ENCODE measurements at places on chromosomes 1 and 21. TPM values are rescaled to one million over a fixed set of nuclear protein-coding genes. Genes with fewer than 3 reads are reported as not detected.

OR2T35 gene
- total RNA-seq = not detected

OR2M3 gene
- not detected for total RNA-seq

GPR153 gene
- 9.9 TPM for total RNA-seq

BRINP2 gene
- total RNA-seq = 0.26 TPM

UBE2Q1 gene
- total RNA-seq = 26.9 TPM

ZSWIM5 gene
- 1.3 TPM for total RNA-seq

TTC24 gene
- not detected for total RNA-seq

ZNF593OS gene
- not detected for total RNA-seq

ALPL gene
- 2.4 TPM for total RNA-seq

B3GALT2 gene
- total RNA-seq = 0.58 TPM

PAQR6 gene
- total RNA-seq = 2.0 TPM

MFAP2 gene
- total RNA-seq = 5.1 TPM

NEK2 gene
- 2.7 TPM for total RNA-seq

OLFM3 gene
- not detected for total RNA-seq

CCDC18 gene
- total RNA-seq = 6.2 TPM

ZCCHC17 gene
- total RNA-seq = 15.6 TPM

LHX4 gene
- total RNA-seq = not detected

AZIN2 gene
- total RNA-seq = 2.2 TPM

OR2AK2 gene
- not detected for total RNA-seq

TXNIP gene
- 2,462 TPM for total RNA-seq

CTSS gene
- total RNA-seq = 33.4 TPM

LIPI gene
- not detected for total RNA-seq

SPRR4 gene
- total RNA-seq = 4.0 TPM

DHRS3 gene
- 112 TPM for total RNA-seq

Data from lower leg skin (tissue), 4 donors.